ENCODE measurements at places on chromosomes 4 and X.
A peak's percentile ranks its signal among the peaks of the same experiment; 100 is the strongest.

DNA sequence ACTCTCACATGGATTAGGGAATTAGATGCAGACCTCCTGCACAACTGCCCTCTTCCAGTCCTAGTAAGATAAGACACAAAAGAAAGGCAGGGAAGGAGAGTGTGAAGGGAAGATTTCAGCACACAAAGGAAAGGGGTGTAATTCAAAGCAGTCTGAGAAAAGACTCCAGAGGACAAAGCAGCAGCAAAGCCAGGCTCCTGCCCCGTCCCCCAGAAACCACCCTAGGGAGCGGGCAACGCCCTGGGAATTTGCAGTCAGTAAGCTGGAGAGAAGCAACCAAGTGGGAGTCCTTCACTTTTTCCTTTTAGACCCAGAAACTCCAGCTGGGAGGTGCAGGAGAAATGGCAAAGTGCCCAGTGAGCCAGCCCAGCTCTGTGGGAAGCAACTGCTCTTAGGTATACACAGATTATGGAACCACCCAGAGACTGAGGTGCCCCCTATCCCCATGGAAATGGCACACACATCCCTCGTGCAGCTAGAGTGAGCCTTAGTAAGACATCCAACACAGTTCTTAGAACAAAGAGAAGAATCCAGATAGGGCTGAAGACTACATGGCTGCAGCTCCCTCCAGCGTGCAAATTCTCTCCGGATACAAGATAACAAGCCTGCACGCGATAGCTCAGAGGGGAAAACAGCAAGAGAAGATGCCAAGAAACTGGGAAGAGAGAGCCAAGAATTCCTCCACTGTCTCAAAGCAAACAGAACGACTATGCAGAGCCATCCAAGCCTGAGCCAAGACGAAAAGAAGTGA is 26.5 kb upstream of the IRAK1 start:
- peak; percentile 56 for DNase-seq

- peak; percentile 24 for DNase-seq
Observed at GRCh38 chrX:41025926-41026701, 59.1 kb upstream of the USP9X start.

DNA sequence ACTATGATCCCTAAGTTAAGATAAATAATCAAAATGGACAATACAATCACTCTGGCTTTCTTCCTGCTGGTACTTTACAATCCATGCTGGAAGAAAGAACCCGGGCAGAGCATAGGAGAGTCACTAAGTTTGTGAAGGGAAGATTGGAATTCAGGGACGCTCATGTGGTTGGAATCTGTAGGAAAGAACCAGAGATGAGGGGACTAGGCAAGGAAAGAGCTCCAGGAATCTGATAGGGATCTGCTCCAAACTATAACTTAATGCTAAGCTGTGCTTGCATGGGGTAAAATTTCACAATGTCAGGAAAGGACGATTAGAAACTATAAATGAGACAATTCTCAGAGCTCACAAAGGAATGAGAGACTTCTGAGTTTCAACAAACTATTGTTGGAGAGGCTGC is 167.5 kb downstream of the ADGRA3 start:
- no peak for DNase-seq

DNA sequence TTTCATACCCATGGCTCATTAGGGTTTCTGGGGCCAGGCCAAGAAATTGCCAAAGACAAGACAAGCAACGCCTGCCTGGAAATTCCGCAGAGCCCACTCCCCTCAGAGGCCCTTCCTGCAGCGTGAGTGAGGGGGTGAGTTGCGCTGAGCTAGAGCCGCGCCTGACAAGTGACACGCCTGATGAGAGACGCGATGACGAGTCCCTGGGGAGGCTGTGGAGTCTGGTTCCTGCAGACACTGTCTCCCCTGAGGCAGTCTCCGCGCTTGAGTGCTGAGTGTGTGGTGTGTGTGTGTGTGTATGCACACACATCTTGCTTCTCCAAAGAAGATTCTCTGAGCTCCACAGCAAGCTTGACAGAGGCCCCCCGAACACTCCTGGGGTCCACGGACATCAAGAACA is 269.8 kb downstream of the BCOR start:
- DNase-seq = no peak

GRCh38 chr4:172980219-172980618 is 188.4 kb upstream of the GALNT7 start:
- DNase-seq = no peak

DNA sequence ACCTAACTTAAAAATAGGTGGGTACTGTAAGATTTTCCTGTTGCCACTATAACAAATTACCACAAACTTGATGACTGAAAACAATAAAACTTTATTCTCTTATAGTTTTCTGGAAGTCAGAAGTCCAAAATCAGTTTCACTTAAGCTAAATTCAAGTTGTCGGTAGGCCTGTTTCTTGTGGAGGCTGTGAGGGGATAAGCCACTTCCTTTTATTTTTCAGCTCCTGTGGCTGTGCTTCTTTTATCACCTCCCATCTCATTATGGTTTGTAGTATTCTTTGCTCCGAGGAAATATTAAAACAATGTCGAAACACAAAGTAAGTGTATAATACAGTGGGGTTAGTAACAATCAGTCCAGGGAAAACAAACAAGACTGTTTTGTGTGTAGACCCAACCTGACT is 610.5 kb upstream of the TECRL start:
- no peak for DNase-seq

DNA sequence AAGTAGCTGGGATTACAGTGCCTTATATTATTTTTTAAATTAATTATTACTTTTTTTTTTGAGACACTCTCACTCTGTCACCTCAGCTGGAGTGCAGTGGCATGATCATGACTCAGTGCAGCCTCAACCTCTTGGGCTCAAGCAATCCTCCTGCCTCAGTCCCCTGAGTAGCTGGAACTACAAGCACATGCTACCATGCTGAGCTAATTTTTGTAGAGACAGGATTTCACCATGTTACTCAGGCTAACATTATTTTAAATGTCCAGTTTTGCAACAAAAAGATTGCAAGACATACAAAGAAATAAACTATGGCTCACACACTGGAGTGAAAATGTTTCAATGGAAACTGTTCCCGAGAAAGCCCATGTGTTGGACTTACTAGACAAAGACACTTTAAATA is 59.2 kb downstream of the MND1 start:
- DNase-seq = no peak

DNA sequence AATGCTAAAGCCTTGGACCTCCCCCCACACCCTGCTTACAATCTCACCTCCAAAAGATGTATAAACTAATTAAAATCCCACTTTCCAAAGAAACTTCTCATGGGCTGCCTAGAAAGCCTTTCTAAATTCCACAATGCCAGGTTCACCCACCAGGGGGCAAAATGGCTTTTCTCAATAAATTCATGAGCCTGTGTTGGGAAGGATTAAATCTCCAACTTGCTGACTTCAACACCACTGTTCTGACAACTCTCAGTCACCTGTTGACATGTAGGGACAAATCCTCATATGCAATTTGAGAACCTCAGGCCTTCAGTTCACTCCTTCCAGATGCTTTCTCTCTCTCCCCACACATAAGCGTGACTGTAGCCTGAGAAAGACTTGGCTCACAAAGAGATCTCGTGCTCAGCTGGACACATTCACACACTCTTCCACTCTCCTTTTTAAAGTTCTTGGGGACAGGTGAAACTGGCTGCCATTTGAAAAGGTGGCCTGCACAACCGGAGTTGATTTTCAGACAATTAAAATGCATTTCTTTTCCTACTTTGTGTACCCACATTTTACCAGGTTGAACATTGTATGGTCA is 88.6 kb upstream of the PRPS2 start:
- DNase-seq = no peak

- no peak for DNase-seq
Observed at GRCh38 chrX:150357790-150358189, 5.3 kb upstream of the MAMLD1 start.

DNA sequence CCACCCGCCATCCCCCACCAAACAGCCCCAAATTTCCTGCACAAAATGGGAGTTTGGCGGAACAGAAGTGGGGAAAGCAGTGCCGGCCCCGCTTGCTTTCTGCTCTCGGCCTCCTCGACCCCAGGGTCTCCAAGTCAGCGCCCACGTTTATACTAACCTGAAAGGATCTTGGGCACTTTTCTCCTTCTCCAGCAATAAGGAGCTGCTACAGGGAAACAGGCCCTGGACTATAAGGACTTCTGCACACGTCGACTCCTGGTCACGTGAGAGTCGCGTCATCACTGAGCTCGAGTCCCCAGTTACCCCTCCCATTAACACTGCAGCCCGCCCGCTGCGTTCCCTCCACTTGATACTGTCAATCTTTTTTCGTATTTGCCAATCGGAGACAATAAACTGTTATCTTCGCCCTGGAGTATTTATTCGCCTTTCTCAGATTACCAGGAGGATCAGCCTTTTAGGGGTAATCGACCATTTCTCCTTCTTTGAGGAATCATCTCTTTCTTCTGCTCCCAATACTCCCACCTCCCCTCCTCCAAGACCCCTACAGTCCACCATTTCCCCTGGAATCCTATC is at the start of gene TCEAL8:
Gene TCEAL8, minus strand, starts transcription at position 235 of the 573 bp plus-strand sequence. CDS start 1,176 bp downstream, outside the sequence.
- DNase-seq = peak; percentile 88

- peak; percentile 23 for DNase-seq
Observed at GRCh38 chrX:135973025-135973547, 702 bp downstream of the MMGT1 start.

DNA sequence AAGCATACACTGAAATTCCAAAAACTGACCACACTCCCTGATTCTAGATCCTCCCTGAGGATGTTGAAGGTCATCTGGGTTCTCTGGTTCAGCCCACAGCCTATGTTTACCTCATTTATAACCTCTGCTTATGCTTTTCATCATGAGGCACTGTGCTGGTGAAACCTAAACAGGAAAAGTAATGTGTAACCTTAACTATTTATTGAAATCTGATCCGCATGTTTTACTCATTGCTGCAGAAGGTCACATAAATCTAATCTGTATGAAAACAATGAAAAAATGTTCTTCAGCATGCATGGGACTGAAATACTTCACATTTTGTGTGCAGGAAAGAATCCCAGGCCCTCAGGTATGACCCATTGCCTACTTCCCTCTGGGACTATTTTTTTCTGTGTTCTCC is 30.3 kb downstream of the UCHL1 start:
- DNase-seq = no peak

- no peak for DNase-seq
Observed at GRCh38 chr4:118417325-118417724, 64.5 kb upstream of the PRSS12 start.

DNA sequence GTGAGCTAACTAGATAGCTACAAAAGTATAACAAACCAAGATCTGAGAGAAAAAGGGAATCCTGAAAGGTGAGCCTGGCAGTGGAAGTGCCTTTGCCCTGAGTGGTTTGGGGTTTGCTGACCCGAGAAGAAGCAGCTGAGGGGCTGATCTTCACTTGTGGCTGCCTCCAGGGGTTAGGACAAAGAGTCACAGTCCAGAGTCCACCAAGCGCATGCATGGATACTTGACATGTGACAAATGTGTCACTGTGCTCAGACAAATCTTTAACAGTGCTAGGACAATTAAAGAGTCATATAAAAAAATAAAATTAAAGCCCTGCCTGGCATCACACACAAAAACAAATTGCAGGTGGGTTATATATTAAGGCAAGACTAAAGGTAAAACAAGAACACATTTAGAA is 26.4 kb downstream of the HMGB3 start:
- no peak for DNase-seq

DNA sequence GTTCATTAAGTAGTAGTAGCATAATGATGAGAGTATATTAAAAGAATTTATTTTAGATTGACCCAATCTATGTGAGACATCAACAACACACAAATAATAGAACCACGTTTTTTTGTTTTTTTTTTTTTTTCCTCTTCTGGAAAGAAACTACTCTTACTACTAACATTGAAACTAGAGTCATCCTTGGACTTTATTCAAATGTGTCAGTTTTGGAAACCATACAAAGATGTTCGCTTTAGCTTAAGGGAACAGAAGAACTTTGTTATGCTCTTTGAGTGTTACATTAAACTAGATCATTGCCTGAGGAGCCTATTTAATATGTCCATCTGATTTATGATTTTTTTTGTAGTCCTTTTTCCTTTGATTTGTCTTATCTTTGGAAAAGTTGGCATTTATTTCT is 166.7 kb downstream of the RPA4 start:
- DNase-seq = no peak

- no peak for DNase-seq
Observed at GRCh38 chr4:65918212-65918611, 247.9 kb upstream of the EPHA5 start.

GRCh38 chr4:179097741-179098140 is 1655.5 kb upstream of the AGA start:
- DNase-seq = peak; percentile 14

DNA sequence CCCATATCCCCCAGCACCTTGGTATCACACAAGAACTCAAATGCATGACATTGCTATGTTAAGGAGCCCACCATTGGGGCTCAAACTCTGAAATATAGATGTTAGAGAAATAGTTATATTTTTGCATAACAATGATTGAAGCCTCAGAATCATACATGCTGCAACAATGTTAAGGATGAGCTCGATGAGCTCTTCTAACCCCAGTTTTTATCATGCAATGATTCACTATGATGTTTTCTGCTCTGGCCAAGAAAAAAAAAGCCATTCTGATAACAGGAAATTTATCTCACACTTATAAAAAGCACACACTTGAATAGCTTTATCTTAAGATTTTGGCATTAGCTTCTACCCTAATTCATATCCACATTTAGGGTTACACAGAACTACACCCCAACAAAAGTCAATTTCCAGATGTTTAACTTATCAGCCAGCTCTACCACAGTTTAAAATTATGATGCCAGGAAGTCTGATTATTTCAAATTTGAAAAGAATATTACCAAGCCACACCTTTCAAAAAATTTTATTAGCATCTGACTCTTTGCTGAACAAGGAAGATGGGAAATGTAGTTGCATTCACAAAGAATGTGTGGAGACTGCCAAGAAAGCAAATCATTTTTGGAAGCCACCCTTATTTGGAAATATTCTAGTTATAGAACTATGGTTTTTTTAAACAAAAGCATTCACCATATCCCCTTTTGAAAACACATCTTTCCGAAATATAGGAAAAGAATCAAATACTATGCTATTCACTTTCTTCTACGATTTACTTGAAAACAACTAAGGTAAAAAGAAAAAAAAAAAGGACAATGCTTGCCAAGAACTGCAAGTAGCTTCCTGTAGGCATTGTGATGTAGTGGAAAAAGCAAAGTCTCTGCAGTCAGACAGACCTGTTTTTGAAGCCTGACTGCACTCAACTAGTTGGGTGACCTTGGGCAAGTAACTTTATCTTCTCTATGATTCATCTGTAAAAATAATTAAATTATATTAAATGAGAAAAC is 100.8 kb upstream of the PLS3 start:
- DNase-seq = no peak

GRCh38 chr4:18192901-18193300 is 171.3 kb upstream of the LCORL start:
- no peak for DNase-seq
